Transverse colon (tissue), 4 donors: ENCODE measurements at places on chromosomes 4 and X. TPM values are rescaled to one million over a fixed set of nuclear protein-coding genes. Genes with fewer than 3 reads are reported as not detected.

DNA sequence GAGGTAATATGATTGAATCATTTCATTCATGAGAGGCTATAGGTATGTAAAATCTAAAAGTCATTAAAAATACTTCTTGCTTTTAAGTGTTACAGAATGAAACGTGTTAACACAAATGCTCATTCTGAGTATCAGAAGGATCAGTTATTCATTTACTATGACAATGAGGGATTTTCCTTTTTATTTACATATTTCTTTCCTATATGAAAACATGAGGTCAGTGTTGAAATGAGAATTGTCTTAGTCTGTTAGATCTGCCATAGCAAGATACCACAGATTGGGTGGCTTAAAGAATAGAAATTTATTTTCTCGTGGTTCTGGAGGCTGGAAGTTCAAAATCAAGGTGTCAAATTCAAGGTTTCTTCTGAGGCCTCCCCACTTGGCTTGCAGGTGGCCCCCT, 181.2 kb downstream of the ARHGAP10 start:
- no peak for DNase-seq

- peak; percentile 18 for DNase-seq
Measured at GRCh38 chr4:121164291-121164690, at the start of gene TNIP3. TSS of gene TNIP3 (minus strand) at chr4:121164321. CDS start at chr4:121164125, 196 bp downstream.

DNA sequence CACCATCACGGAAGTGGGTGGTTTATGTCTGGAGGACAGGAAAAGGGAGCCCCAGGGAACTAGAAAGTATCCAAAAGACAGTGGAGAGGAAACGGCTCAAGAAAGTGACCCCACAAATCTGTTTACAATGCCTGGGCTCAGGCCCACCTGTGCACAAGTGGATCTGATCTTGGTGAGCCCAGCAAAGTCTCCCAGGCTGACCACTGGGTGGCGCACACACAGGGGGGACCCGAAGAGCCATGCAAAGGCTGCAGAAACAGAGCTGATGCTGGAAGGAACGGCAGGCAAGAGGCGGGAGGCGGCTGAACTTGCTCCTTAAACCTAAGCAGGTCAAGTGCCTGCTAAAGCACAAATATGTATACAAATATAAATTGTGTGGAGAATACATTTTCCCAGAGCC, 9.6 kb downstream of the HAUS7 start:
- peak; percentile 31 for DNase-seq

GRCh38 chr4:15925830-15926229, 12.7 kb downstream of the FGFBP1 start:
- DNase-seq, result no peak

DNA sequence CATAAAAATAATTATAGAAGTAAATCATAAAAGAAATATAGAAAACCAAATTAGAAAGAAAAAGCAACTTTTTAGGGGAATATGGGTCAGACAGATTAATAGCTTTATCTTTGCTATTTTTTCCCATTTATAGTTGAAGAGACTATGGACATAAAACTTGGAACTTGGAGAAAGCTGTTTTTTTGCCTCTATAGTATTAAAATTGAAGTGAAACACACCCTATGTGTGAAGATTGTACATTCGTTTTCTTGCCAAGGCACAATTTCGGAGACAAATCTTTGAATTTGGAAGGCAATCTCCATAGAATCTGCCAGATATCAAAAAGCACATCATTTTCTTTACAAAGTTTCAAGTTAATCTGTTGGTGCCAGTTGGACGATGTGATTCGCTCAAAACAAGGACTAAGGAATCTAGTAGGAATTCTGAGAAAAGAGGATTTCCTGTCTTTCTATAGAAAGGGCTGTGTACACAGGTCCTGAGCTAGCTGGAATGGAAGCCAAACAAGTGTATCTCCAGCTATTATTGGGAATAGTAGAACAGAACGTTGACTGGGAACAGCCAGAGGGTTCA, 156.3 kb downstream of the SLC7A11 start:
- DNase-seq, result no peak

GRCh38 chr4:84479663-84480062, 19.4 kb downstream of the NKX6-1 start:
- no peak for DNase-seq

GRCh38 chr4:104064646-104065577, 345.1 kb upstream of the TACR3 start:
- peak; percentile 15 for DNase-seq

GRCh38 chr4:122876456-122876855, 45.9 kb downstream of the NUDT6 start:
- no peak for DNase-seq

DNA sequence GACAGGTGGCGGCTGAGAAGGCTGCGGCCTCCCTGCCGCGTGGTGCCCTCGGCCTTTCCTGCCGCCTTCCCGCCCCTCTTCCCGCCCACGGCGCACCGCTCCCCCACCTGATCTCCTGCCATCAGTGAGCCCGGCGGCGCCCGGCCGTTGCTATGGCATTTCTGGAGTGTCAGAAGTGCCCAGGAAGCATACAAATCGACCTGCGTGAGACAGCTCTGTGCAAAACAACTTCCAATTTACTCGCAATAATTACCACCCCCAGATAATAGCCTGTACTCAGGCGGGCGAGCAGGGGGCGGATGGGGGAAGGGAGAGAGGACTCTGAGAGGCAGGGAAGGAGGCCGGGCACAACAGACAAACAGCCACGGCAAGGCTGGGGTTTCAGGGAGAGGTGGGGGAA, 16.6 kb upstream of the ERCC6L start:
- no peak for DNase-seq

GRCh38 chr4:128863312-128864075, 54.0 kb downstream of the JADE1 start:
- peak; percentile 77 for DNase-seq

DNA sequence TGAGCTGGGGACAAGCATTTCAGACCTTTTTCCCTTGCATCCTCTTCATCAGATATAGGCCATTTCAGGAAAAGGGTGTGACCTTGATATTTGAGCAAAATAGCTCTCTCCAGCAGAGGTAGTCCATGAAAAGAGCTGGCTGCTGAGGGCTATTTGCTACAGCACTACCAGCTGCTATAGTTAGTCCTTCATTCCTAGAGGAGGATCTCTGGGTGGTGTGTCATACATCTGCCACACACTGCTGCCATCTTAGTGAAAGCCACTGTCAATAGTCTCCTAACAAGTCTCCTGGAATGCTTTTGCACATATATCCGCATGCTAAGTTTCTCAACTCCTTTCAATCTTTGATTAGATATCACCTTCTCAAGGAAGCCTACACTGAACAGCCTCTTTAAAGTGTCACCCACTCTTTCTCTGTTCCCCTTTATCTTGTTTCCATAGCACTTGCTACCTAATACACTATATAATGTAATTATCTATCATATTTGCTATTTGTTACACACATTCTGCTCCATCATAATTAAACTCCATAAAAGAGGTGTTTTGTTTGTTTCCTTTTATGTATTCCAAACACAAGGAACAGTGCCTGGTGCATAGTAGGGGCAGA, 131.9 kb downstream of the TBC1D19 start:
- no peak for DNase-seq

DNA sequence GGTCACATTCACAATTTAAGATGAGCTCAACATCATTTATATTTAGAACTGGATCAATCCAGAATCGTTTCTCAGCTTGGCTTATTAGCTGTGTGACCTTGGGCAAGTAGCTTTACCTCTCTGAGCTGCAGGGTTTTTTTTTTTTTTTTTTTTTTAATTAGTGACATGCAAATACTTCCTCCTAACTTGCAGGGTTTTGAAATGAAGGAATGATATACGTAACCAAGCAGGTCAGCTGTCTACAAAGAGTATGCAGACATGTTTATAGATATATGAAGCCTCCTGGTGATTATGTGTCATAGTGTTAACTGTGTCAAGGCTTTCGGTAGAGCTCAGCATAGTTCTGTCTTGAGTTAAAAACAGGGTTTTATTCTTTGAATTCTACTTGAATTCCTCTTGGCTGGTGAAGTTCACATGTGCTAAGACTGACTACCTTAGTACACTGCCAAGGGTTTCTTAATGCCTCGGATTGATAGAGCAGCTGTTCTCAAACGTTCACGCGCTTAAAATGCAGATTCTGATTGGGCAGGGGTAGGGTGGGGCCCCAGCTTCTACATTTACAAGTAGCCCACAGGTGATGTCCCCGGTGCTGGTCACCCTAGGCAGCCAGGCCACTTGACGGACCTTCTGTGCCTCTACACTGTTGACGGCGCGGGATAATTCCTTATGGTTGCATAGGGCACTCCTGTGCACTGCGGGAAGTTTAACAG, 654 bp upstream of the STS start:
- DNase-seq, result peak; percentile 49

DNA sequence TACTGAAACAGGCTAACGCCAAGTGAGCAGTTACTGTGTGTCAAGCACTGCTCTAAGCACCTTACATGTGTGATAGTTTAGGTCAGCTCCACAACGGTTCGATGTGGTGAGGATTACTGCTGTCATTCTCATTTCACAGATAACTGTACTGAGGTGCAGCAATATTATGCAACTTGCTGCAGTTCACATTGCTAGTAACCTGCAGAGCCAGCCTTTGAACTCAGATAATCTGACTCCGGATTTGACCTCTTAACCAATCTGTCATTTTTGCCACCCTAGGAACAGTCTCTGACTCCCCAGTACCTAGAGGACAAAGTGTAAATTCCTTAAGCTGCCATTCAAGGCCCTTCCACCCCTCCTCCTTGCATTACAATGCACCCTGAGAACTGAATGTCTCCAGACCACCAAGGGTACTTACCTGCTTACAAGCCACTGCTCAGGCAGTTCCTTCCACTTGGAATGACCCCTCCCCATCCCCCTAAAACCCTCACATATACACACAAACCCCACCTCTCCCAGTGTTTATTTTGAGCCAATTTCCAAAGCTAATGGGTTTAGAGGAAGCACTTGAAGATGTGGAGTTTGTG, 24.9 kb downstream of the EFNB1 start:
- no peak for DNase-seq

DNA sequence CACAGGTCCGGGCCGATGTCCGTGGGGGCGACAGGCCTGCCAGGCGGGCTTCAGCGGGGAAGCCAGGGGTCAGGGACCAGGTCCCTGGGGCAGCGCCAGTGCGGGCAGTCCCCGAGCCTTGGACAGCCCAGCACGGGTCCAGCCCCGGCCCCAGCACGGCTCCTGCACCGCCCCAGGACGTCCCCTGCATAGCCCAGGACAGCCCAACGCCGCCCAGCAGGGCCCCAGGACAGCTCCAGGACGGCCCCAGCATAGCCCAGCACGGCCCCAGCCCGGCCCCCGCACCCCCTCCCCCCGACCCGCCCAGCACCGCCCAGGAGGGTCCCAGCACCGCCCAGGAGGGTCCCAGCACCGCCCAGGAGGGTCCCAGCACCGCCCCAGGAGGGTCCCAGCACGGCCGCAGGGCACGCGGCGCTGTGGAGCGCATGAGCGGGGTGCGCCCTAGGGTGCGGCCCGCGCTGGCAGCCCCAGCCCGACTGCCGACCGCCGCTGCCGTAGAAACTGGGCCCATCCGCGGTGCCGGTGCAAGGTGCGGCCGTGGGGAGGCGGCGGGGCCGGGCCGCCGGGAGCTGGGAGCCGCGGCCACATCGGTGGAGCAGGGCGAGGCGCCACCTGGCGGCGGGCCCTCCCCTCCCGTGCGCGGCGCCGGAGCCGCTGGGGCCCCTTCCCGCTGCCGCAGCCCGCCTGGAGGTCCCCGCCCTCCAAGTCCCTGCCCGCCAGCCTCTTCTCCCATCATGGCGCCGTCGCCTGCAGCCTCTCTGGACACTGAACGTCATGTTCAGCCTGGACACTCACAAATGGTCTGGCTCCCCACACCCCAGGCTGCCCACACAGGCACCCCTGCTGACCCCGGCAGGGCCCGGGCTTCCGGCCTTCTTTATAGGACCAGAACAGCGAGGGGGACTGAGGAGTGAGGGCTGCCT, 106.8 kb upstream of the NKX1-1 start:
- peak; percentile 25 for DNase-seq

- DNase-seq, result no peak
Measured at GRCh38 chr4:24519649-24520048, 64.7 kb downstream of the DHX15 start.

GRCh38 chr4:1192493-1193205, 20.3 kb upstream of the SPON2 start:
- DNase-seq, result peak; percentile 23

DNA sequence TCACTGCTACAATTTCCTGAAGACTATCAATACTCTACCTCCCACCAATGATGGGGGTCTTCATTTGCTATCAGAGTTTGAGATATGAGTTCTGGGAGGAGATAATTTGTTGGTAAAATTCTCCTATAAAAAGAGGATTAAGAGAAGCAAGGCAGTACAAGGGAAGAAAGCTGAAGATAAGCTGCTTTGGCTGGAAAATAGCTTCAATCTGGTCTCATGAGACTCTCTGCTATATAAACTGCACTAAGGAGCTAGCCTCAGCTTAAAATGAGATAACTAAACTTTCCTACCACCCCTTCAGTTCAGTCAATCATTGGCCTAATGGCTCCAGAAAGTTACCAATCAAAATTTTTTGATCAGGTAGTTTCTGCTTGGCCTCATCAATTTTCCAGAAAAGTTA, 2105.0 kb downstream of the ARAP2 start:
- DNase-seq, result no peak

DNA sequence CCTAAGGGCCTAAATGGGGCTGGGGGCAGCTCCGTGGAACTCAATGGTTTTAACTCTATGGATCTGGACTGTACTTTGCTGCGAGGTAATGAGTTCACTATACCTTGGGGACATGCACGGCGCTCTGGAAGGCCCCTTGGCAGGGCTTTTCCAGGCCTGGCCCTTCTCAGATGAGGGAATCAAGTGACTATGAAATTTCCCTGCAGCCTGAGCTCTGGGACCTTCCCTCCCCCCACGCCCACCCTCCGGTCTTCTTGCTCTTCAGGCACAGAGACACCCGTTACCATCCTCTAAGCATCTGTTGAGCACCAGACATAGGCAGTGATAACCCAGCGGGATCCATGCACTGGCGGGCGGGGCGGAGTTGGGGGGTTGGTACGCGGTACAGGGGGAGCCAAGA, 109.2 kb downstream of the PSAPL1 start:
- DNase-seq, result no peak

Gene FAM149A
- total RNA-seq, result 14.6 TPM

Gene PLXNB3
- total RNA-seq, result 46.2 TPM

Gene MAGEA11
- not detected for total RNA-seq

Gene BANK1
- total RNA-seq, result 0.20 TPM

Gene XPNPEP2
- total RNA-seq, result 26.4 TPM

Gene SPANXN4
- not detected for total RNA-seq

Gene MTCP1
- 9.7 TPM for total RNA-seq

Gene SSX1
- total RNA-seq, result not detected

Gene LPAR4
- not detected for total RNA-seq

Gene FIP1L1
- 35.6 TPM for total RNA-seq
